Epithelial cell of prostate (primary cell): ENCODE measurements at places on chromosomes 1 and 21.

DNA sequence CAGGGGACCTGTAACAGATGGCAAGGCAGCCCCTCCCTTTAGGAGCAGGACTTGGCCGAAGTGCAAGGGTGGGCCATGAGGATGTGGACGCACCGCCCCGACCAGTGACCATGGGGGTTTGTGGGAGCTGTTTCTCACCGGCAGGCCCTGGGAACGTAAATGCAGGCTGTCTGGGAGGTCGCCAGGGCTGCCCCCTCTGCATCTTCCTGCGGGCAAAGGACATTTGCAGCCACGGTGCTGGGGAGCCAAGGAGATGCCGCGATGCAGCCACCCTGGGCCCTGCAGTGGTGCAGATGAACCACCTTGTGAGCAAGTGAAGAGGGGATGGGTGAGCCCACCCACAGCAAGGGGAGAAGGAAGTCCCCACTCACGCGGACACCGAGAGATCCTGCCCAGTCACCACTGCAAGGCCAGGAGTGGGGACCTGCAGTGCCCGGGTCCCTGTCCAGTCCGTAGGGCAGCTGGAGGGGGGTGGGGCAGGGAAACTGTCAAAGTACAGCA is 121.1 kb downstream of the SIK1 start:
- no peak for DNase-seq

GRCh38 chr1:17686258-17686657 is 68.9 kb upstream of the ACTL8 start:
- DNase-seq, result no peak

DNA sequence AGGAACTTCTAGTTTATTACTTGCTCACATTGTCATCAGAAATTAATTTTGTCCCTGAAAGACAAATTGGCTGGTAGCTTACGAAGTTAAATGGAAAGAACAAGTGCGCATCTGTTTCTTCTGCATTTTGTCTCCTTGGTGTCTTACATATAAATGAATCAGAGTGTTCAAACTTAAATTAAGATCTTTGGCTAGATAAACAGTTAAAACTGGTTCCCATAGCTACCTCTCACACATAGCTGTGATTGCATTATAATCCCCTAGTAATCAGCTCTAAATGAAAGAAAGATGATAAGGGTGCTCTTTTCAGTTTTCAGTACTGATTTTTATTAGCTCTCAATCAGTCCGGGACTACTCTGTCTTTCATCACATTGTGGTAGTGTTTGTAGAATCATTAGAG is 124.2 kb upstream of the LMO4 start:
- DNase-seq, result no peak

DNA sequence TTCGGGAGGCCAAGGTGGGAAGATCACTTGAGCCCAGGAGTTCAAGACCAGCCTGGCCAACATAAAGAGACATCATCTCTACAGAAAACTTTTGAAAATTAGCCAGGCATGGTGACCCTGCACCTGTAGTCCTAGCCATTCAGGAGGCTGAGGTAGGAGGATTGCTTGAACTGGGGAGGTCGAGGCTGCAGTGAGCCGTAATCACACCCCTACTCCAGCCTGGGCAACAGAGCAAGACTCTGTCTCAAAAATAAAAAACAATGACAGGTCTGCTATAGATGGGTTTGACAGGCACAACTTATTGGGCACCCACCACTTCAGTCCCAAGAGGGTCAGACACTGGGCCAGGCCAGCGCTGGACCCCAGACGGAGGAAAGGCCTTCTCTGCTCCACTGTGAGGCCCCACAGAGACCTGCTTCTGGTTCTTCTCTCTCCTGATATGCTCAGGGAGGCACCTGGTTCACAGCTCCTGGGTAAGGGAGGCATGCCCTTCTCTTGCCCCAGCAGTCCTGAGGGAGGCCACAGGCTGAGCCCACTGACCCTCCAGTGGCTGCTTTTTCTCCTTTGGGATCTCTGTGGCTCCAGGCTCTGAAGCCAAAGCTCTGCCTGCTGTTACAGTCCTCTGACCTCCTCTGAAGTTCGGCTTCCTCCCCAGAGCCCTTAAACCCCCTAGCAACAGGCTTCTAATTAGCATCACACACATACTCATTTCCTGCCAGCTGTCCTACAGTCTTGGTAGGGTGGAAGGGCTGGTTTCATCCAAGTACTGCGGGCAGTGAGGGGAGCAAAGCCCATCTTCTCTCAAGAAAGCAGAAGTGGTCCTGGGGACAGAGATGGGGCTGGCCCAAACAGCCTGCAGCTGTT is 14.4 kb downstream of the S100A16 start:
- DNase-seq, result no peak

- DNase-seq, result no peak
Observed at GRCh38 chr1:114976891-114977290, 52.7 kb upstream of the TSHB start.

DNA sequence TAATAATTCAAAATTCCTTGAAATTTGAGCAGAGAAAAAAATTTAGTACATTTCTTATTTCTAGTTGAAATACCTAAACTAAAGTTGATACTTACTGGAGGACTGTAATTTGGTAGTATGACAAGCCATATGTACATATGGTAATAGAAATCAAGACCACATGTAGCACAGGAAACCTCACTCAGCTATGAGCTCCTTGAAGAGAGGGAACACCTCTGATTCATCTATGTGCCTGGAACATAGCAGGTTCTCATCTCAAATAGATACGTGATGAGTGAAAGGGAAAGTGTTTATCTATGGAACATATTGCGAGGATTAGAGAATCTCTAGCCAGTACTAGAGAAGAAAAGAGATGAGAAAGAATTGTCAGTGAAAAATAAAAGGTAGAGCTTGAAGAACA is 47.9 kb upstream of the GNG4 start:
- no peak for DNase-seq

- no peak for DNase-seq
Observed at GRCh38 chr1:23344987-23345472, 946 bp upstream of the HNRNPR start.

DNA sequence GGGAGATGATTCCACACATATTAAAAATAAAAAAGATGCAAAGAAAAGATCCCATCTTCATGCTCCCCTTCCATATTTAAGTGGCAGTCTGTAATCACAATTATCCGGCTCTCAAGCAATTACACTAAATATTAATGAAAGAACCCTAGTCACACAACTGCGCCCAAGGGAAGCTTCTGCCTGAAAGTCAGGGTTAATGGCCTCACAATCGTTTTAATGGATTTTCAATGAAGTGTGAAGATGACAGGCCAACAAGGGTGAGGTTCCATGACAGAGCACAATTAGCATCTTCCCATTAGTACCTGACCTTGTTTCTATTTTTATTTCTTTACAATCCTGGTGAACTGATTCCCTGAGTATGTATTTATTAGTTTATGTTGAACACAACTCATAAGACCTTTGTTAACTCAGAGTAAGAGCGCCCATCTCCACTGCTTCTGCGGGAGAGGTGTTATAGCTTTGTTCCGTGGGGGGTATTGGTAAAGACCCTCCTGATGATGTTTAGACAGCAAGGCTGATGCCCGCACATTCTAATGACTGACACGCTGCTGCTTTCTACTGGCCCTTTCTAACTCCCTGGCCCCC is 80.9 kb downstream of the IER5 start:
- DNase-seq, result no peak

- no peak for DNase-seq
Observed at GRCh38 chr1:198297281-198297680, 140.5 kb downstream of the NEK7 start.
